AG04449 (cell line): ENCODE measurements at places on chromosomes 1 and 21.

- no peak for DNase-seq
Observed at GRCh38 chr1:18237371-18237770, 129.8 kb downstream of the IGSF21 start.

DNA sequence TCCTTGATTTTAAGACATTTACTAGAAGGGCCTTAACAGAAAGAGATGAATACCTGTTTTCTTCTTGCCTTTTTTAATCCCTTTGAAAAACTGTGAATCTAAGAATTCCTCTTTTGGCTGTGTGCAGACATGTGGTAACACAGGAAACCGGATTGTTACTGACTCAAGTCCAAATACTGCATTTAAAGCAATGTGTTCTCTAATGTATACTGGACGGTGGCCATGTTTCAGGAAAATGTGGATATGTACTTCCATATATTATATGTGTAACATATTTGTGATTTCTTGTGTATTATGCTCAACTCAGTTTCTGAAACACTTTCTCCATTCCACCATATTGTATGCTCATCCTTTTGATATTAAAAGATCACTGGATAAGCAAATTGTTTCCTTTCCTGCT is 185.1 kb downstream of the LRRC7 start:
- DNase-seq: no peak

GRCh38 chr1:153231363-153231762 is 14.0 kb downstream of the PRR9 start:
- no peak for DNase-seq

DNA sequence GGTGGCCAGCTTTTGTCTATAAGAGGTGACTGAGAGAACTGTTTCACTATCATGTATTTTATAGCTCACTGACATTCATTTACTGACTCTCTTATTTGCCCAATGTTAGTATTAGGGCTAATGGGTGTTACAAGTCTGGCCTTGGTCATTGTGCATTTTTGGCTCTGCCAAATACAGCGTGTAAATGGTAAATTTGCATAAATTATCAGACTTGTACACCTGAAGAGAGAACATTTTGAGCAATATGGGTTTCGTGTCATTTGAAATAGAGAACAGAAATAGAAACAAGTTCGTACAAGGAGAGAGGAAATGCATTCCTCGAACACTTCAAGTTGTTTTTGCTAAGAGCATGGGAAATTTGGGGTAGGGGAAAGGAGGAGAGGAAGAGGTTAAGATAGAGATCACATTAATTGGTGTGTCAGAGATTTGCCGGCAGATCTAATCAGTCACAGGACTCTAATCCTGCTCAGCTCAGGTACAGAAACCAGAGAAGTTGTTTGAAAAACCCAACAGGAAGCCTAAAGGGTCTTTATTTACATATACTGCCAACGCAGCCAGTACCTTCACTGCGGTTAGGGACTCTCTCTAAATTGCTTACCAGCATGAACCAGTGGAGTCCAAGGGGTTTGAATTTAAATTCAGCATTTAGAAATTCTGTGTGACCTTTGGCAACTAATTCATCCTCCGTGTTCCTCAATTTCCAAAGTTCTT is 261.5 kb downstream of the GPATCH2 start:
- DNase-seq: no peak

DNA sequence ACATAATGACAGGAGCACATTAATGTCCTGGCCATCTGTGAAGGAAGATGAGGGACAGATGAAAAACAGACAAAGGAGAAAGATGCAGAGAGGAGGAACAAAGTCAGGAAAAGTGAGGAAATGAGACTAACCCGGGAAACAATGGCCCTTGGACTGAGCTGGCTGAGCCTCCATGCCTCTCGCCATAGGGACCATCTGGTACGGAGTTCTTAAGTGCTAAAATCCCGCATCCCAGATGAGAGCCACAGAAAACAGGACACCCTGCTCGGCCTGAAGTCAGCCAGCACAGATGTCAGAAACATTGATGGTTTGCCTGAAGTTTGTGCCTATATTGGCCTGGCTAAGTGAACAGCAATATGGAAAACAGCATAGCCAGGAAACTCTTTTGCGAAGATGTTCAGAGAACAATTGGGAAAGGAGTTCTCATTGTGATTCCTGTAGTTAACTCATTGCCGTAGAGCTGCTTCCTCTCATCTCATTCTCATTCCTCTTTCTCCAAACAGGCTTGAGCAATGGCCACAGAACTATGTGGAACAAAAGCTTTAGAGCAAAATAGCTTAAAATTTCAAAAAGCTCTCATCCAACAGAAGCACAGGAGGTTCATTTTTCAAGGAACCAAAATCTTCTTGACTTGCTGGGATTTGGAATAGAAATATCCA is 96.6 kb downstream of the ASTN1 start:
- DNase-seq: no peak

DNA sequence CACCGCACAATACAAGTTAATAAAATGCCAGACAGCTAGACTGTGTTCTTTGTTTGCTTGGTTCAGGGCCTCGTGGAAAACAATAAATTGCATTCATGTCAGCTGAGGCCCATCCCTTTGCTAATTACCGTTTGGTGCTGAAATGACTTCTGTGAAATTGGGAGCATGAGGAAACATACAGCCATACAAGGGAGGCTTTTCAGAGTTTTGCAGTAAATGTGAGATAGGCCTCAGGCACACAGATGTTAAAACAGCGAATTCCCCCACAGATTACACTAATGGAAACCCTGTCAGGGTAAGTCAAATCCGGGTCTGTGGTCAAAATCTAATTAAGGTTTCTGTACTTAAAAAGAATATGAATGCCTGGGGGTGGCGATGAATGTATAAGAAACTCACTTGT is 173.5 kb upstream of the LMO4 start:
- DNase-seq: no peak

DNA sequence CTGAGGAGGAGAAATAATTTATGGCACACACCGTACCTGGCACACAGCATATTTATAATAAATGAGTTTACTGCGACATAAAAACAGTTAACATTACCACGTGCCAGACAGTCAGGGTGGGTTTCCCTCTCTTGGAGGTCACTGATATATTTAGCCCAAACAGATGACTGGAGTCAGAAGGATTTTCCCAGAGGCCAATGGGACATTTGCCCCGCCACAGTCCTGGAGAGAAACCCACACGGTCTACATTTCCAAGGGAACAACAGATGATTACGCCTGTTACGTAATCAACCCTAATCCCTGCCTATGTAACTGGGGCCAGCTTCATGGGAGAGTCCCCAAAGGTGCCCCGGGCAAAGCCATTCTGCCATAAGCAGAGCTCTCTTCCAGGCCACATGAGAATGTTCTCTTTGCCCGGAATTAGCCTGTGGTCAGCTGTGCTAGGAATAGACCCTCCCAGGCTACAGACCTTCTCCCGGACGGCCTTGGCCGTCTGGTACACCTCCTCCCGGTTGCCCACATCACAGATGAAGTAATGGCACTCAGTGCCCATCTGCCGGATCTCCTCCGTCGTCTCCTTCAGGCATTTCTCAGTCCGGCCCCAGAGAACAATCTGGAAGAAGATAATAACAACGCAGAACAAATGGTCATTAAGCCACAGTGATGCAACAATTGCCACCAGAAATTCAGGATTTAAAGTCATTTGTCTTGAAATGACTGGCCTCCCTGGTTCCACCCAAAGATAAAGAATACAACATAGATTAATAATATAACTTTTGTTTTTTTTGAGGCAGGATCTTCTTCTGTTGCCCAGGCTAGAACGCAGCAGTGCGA is 37.7 kb downstream of the DHRS3 start:
- DNase-seq: no peak

- no peak for DNase-seq
Observed at GRCh38 chr1:58699011-58699762, 675 bp downstream of the MYSM1 start.

DNA sequence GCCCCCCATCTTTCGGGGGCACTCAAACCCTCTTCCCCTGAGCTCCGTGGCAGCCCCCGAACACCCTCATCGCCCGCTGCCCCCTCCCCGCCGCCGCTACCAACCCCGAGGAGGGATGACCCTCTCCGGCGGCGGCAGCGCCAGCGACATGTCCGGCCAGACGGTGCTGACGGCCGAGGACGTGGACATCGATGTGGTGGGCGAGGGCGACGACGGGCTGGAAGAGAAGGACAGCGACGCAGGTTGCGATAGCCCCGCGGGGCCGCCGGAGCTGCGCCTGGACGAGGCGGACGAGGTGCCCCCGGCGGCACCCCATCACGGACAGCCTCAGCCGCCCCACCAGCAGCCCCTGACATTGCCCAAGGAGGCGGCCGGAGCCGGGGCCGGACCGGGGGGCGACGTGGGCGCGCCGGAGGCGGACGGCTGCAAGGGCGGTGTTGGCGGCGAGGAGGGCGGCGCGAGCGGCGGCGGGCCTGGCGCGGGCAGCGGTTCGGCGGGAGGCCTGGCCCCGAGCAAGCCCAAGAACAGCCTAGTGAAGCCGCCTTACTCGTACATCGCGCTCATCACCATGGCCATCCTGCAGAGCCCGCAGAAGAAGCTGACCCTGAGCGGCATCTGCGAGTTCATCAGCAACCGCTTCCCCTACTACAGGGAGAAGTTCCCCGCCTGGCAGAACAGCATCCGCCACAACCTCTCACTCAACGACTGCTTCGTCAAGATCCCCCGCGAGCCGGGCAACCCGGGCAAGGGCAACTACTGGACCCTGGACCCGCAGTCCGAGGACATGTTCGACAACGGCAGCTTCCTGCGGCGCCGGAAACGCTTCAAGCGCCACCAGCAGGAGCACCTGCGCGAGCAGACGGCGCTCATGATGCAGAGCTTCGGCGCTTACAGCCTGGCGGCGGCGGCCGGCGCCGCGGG is 837 bp downstream of the FOXD3 start:
- no peak for DNase-seq

DNA sequence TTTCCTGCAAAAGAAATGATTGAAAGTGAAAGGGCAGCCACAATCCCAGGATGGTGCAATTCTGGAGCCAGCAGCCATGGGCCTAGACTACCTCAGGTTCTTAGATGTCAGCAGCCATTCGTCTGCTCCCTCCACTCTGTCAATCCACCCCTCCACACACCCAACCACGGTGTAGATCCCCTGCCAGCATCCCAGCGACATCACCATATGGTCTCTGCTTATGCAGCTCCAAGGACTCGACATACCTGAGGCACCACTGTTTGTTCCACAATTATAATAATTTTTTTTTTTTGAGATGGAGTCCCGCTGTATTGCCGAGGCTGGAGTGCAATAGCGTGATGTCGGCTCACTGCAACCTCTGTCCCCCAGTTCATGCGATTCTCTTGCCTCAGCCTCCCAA is 6.5 kb downstream of the SYNC start:
- no peak for DNase-seq

DNA sequence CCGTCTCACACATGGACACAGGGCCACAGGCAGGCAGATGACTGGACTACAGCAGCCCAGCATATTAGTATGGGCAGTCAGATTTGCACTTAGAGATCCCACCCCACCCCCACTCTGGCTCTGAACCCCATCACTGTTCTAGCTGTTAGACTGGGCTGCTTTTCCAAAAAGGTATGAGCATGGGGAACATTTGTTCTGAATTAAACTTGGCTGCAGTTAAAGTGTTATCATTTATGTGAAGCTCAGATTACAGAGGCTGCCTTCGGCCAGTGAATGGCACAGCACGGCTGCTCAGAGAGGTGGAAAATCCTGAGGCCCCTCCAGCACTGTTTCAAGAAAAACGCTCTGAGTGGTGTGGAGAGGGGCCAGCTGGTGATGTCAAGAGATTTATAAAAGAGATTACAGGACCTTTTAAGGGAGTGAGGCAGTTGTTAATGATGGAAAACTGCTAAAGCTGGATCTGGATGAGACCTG is 6.9 kb upstream of the NOS1AP start:
- no peak for DNase-seq

DNA sequence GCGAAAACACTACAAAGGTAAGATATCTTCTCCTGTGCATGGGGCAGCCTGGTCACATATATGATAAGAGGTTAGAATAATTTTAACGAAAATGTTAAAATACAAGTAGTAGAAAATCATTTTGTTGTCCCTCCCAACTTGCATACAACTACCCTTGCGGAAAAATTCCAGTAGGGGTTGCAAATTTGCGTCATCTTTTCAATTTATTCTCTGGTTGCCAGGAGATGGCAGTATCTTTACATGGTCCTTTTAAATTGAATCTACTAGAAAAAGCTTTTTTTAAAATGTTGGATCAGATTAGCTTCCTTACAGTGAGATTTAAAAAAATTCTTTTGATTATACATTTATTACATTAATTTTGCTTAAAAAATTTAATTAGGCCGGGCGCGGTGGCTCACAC is 10.9 kb downstream of the S100PBP start:
- DNase-seq: no peak
